ENCODE measurements at places on chromosomes 13 and 19.

DNA sequence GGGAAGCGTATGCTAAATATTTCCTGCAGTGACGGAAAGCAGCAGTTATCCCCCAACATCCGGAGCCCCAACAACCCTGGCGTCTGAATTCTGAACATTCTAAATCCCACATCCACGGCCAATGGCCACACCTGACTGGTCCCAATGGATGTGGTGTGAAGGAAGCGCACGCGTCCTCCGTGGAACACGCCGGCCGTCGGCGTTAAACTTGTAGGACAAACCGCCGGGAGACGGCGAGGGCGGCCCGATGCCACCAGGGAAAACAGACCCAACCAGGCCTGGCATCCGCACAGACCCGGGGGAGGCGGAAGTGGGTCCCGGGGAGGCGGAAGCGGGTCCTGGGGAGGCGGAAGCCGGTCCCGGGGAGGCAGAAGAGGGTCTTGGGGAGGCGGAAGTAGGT is 3.2 kb downstream of the SHC2 start:
- no peak for DNase-seq

GRCh38 chr13:78137404-78138142 is 218.9 kb upstream of the EDNRB start:
- DNase-seq, result no peak

DNA sequence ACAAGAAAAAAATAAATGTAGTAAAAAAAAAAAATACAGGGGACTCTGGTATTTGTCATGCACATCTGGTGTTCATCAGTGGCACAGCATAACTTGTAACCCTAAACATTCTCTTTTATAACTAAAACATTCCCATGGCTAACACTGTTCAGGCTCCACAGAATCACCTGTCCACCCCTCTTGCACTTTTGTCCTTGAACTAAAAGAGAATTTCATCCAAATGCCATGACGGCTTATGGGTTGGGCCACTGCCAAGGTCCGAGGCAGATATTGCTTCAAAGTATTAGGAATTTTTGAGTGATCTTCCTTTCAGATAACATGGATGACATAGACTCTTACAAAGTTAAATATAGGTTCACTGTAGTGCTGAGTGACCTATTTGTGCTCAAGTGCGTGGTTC is 25.7 kb upstream of the SERP2 start:
- no peak for DNase-seq

DNA sequence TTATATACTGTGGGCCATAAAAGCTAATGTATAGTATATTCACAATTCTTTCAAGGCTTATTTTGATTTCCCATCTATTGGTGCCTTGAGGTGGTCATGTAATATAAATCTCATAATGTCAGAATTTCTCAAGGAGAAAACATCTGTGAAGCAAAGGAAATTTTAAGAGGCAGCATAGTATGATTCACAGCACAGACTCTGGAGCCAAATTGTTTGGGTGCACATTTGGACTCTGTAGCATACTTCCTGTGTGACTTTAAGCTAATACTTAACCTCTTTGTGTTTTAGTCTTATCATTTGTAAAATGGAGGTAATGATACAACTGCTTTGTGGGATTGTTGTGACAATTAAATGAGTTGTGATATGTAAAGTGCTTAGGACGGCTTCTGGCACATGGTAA is 67.6 kb downstream of the PIBF1 start:
- DNase-seq, result no peak

DNA sequence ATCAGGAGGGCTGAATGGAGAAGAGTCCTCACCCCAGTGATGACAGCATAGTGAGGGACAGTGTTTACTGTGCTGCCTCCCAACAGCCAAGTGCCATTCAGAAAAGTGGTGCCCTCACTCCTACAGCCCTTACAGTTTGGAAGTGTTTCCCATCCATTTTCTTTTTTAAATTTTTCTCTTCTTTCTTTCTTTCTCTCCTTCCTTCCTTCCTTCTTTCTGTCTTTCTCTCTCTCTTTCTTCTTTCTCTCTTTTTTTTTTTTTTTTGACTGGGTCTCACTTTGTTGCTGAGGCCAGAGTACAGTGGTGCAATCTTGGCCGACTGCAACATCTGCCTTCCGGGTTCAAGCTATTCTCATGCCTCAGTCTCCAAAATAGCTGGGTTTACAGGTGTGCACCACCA is 755.3 kb downstream of the UQCRFS1 start:
- no peak for DNase-seq

DNA sequence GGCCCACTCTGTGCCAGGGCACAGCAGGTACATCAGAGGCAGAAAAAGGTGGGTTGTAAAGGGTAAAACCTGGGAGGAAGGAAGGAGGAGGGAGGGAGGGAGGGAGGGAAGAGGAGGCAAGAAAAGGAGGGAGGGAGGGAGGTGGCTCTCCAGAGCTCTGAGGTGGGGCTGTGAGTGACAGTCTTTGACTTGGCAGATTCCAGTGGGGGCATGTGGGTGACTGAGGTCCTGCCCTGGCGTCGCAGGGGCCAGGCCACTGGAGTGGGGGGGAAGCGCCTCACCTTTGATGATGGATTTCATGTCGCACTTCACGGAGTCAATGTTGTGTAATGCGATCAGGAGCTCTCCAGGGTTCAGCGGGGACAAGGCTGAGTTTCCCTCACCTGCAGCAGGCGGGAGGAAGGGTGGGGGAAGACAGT is 6.0 kb upstream of the RSPH6A start:
- no peak for DNase-seq

- peak; percentile 56 for DNase-seq
Observed at GRCh38 chr19:50147462-50148423, 15.3 kb downstream of the IZUMO2 start.

- peak; percentile 35 for DNase-seq
Observed at GRCh38 chr19:10566658-10567410, 1.0 kb upstream of the KRI1 start.

DNA sequence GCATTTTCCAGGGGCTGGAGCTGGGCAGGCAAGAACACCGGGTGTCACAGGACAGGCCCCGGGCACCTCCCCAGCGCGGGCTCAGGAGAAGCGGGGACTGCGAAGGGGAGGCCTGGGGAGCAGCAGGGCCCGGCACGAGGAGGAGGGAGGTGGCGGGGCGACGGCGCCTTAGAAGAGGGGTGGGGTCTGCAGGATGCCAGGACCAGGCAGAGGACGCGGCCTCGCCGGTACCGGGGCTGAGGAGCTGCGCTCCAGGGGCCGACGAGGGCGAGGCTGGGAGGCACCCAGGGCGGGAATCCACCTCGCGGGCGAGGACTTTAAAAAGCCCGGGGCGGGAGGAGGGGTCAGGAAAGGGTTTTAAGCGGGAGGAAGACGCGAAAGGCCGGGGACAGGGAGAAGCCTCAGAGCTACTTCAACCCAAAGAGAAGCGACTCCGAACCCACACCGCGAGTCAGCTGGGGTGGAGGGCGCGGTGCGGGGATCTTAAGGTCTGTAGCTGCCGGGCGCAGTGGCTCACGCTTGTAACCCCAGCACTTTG is 665 bp downstream of the ZNF347 start:
- no peak for DNase-seq

DNA sequence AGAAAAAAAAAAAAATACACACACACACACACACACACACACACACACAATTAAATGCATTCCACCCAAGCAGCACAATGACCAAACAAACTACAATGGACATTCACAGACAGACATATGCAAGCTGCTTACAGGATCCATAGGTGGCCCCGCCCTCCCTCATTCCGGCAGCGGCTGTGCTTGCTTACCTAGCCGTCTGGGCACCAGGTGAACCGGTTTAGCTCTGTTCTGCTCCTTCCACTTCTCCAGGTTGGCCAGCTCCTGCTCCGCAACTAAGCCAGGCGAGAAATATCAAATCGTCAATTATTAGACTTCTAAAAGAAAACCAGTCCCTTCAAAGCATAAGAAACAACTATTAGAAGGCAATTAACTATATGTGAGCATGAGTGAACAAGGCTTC is 23.1 kb downstream of the EPSTI1 start:
- no peak for DNase-seq

- DNase-seq, result no peak
Observed at GRCh38 chr13:26708007-26708297, 52.6 kb downstream of the GPR12 start.

DNA sequence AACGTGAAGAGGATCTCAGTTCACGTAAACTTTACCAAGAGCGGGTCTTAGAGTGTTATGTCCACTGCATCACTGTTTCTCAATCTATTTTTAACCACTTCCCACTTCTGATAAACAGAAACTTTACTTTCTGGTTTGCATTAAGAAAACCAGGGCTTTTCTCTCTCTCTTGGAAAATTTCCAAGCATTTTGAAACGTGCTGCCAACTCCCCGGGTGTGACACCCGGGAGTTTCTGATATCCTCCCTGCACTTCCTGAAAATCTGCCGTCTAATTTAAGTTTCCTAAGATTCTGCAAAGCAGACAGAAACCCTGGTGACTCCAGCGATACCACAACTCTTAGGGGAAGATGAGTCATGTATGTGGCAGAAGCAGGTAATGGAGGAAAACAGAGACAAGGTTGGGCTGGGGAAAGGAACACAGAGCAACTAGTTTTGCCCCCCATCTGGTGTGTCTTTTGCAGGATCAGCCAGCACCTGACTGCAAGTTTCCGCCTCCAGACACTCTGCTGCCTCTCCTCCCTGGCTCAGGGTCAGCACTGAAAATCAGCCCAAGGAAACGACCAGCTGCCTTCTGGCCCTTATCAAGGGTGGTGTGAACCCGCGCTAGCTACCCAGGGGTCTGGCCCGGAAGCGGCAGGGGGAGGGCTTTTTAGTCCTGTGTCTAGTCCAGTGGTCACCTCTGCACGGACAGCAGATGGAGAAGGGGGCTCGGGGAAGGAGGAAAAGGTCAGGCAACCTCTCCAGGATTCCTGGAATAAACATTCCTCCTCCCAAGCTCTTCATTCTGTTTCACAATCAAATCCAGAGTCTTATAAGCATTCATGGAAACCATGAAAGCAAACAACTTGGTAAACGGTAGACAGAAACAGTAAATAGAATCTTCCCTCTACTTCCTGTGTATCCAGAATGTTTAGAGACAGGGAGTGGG is 11.3 kb upstream of the FFAR2 start:
- no peak for DNase-seq

DNA sequence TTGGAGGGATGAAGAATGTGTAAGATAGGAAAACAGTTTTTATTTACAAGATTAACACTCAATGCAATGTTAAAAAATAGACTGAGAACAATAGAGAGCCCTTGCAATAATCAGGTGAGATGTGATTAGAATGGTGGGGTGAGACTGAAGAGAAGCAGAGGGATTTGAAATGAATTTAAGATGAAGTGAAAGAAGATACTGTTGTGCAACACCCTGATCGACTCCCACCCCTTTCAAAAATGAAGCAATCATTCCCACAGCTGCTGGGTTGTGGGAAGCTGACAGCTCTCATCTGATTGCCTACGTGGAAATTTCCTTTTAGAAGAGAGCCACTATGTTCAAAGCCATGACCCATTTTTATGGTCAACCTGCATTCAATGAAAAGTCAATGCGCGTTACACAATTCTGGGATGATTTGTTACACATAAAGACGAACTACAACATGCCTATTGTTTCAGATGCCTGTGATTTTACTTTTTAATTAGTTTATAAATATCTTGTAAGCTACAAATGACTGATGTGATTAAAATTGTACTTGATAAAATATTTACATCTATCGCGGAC is 1374.8 kb downstream of the PCDH9 start:
- DNase-seq, result no peak

GRCh38 chr13:23081220-23081619 is 99.6 kb upstream of the SGCG start:
- no peak for DNase-seq

DNA sequence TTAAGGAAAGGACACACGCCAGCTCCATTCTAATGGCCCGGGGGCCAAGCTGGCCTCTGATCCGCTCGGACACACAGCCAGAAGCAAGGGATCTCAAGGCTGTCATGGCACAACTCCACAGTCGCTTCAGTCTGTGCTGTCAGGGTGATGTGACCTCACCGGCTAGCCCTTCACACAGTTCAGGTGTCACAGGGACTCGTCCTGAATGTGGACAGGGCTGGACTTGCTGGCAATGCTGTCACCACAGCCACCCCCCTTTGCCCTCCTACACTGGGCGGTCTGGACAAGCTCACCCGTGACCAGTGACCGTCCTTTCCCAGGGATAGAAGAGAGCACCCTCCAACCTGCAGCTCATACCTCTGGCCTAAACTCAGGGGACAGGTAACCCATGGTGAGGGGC is 15.2 kb downstream of the SUGP1 start:
- no peak for DNase-seq

DNA sequence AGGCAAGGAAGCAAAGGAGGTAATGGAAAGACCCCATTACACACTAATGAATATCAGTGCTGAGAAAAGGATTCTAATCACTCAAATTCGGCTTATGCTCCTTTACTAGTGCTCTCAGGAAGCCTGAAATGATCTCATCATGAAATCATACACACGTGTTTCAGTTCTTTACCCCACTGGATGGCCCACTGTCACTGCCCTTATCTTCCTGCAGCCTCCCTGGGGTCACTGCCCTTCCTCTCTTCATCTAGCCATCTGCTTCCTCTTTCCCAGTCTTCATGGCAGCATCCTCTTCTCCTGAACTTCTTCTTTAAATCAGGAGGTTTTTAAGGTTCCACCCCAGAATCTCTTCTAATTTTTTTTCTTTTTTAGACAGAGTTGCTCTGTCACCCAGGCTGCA is 27.9 kb upstream of the EEF1AKMT1 start:
- no peak for DNase-seq

DNA sequence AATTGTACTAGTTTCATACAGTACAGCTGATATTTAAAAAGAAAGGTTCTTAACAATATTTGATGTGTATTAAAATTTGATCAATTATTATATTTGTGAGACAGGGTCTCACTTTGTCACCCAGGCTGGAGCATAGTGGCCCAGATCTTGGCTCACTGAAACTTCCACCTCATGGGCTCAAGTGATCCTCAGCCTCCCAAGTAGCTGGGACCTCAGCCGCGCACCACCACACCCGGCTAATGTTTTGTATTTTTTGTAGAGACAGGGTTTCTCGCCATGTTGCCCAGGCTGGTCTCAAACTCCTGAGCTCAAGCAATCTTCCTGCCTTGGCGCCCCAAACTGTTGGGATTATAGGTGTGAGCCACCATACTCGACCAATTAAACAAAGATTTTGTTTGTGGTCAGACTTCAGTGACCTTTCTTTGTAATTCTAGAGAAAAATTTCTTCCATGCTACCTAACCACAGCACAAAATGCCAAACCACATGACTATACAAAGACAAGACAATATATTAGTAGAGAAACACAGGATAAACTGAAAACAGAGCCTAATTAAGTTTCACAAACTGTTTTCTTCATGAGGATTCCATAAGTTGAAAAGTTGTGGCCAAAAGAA is 59.6 kb downstream of the RBM26 start:
- DNase-seq, result no peak

- DNase-seq, result no peak
Observed at GRCh38 chr19:1181606-1182005, 7.5 kb upstream of the SBNO2 start.

- DNase-seq, result no peak
Observed at GRCh38 chr19:31214997-31215396, 134.2 kb downstream of the TSHZ3 start.
